Activated naive CD4-positive, alpha-beta T cell treated with Interleukin-2 at 50 U/mL for 16 hours (primary cell): ENCODE measurements at places on chromosomes 13 and 19.

DNA sequence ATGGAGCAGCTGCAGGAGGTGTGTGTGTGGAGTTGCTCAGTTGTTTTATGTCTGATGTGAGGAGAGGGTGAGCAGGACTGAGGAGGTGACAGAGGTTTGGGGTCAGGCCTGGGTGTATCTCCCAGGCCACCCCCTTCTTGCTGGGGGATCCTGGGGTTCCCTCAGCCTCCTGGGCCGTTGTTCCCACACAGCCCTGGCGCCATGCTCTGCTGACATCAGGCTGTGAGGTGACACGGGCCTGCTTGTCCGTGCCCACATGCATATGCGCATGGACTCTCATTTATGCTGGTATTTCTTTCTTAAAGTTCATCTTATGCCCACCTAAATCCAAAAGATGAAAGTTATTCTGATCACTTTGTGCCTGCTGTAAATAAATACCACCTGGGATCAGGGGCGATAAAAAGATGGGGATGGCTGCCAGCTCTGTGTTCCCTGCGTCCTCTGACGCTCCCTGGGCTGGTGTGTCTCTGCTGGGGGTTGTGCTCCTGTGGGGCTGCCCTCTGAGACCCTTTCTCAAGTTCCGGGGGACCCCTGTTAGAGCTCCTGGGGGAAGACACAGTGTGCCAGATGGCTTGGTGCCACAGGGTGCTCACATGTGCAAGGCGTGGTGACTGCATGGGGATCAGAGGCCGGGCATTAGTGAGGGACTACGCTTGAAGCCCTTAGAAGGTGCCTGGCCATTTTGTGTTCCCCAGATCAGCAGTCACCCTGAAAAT, 12.6 kb downstream of the NAXD start:
- no peak for DNase-seq

DNA sequence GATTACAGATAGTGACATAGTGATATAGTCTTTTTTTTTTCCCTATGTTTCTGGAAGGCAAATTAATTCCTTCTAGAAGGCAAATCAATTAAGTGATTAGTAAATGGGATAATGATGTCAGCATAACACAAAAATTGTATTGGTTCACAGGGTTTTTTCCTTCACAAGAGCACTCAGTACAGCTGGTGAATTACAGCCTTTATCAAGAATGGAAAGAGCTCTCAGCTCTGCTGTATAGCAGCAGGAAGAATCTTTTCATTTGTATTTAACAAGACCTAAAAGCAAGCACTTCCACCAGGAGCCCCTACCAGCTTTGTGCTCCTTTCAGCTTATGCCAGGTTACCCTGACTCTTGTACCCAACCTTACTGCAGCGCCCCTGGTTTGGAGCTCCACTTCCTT, 90.8 kb downstream of the SERP2 start:
- no peak for DNase-seq

DNA sequence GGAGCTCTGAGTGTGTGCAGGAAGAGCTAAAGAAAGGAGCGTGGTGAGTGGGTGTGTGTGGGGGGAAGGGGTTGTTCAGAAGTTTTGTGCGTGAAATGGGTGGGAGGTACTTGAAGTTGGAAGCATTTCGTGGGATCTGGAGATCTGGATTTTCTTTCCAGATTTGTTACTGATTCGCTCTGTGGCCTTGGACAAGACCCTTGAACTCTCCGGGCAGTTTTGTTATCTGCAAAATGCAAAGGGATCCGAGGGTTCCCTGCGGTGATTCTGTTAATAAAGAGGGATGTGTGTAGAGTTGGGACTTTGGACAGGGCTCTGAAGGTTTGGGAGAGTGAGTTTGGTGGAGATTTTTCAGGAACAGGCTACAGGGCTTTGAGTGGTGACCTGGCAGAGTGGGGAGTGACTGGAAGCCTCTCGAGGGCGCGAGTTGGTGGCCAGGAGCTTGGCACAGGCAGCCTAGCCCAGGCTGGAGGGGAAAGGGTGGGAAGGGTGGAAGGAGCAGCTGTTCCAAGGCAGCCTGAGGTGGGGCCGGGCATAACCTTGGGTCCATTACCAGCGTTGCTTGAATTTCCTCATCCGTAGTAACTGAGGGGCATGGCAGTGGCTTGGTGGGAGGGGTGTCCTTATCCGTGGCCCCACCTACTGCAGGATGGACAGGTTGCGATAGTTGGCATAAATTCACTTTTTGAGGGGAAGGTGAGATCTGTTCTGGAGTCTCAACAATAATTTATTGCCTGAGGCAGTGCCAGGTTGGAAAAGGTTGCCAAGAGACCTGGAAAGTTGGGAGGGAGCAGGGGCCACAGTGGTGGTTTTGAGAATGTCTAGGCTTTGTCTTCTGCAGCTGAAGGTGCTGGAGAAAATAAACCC, 2.1 kb downstream of the ACTN4 start:
- DNase-seq = no peak

GRCh38 chr13:66492479-66492878, 737.7 kb downstream of the PCDH9 start:
- DNase-seq = no peak

DNA sequence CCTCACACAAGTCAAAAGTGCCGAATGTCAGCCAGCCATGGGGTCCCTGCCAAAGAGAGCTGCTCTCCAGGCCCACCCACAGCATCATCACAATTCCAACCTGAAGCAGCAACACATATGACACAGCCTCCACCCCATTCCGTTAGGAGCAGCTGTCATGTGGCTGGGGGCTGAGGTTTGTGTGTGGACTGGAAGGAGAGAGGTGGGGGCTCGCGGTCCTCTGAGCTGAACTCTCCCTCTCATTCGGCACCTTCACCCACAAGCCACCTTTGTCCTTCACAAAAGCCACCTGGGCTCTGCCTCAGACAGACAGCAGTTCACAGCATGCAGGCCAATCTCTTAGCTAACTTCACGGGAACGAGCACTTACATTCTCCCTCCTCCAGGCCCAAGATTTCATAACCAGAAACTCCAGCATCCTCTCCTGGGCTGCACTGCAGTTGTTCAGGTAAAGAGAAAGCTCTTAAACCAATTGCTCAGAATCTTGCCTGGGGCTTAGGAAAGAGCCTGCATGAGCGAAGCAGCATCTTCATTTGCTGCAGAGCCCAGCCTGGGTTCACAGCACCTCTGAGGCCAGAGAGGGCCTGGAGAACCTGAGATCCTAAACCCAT, 7.2 kb downstream of the RAB20 start:
- no peak for DNase-seq

DNA sequence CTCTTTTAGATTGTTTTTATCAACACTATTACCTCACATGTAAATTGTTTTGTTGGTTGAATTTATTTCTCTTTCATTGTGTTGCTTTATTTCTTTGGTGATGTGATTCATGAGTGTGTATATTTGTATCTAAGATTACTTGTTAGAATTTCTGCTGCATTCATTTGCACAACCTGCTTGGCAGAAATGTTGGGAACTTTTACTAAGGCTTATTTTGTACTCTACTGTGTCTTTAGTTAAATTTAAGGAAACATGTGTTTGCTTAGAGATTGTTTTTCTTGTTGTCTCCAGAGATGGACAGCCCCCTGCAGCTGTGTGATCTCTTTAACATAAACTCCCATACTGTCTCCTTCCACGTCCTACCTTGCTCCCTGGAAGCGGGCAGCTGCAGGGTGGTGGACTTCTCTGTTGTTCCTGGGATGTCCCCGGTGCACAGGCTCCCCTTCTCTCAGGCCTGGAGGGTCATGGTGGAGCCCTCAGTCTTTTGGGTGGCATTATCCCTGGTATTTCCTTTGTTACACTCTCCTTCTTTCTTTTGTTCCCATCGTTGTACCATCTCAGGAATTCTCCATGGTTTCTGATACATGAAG, 212.0 kb upstream of the SPRY2 start:
- no peak for DNase-seq
